ENCODE measurements at places on chromosomes 6 and 20.

DNA sequence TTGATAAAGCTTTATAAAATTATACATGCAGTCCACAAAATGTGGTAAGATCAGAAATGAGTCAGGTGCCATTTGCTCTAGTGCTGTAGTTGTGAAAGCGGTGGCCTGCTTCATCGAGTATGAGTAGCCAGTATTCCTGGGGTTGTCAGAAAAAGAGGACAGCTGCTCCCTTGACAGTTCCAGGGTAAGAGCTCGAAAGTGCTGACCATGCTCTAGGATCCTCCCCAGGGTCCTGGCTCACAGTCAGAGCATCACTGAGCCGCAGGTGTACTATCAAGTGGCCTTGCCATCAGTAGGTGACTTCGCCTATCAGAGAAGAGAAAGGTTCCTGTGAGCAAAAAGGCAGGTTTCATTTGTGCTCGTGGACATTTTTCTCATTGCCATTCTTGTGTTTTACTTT, 3.6 kb downstream of the BTBD3 start:
- no peak for DNase-seq

DNA sequence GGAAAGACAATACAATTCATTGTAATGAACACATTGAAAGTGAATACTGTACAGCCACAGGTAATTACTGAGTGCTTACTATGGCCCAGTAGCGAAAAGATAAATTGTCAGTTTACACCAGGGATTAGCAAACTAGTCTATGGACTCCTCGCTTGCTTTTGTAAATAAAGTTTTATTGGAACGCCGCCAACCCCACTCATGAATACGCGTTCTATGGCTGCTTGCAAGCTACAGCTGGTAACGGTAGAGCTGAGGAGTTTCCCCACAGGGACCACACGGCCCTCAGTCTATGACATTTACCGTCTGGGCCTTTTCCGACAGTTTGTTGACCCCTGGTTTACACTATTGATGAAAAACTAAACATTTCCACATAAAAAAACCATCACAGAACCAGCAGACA, 24.2 kb downstream of the LAMA5 start:
- DNase-seq = no peak

DNA sequence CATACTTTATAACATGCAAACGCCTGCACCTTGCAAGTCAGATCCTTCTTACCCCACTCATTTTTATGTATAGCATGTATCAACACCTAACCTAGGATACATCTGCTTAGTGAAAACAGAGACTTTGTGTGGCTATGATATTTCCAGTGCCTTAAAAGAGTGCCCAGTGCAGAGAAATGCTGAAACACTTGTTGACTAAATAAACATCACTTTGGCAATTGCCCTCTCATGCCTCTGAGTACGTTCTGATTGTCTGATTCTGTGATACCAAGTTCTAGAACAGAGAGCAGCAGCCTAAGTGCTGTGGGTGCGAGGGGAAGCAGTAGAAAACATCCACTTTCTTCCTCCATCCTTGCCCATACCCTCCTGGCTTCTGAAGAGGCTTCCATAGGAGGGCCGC, 13.6 kb downstream of the PLEKHG1 start:
- DNase-seq = no peak

DNA sequence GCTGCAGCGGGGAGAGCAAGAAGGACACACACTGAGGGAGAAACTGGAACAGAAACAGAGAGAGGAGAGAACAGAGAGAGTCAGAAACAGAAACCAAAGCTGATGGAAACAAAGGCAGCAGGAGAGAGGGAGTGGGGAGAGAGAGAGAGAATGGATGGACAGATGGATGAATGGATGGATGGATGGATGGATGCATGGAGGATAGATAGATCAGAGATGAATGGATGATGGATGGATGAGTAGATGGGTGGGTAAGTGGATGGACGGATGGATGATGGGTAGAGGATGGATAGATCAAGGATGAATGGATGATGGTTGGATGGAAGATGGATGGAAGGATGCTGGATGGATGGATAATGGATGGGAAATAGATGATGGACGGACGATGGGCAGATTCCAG, 35.0 kb upstream of the PHACTR3 start:
- no peak for DNase-seq

- no peak for DNase-seq
Measured at GRCh38 chr6:118965371-118965770, 30.4 kb upstream of the MCM9 start.

GRCh38 chr6:131951576-131952230, 531 bp upstream of the CCN2 start:
- no peak for DNase-seq

- no peak for DNase-seq
Measured at GRCh38 chr6:64812138-64812537, 894.9 kb downstream of the EYS start.

DNA sequence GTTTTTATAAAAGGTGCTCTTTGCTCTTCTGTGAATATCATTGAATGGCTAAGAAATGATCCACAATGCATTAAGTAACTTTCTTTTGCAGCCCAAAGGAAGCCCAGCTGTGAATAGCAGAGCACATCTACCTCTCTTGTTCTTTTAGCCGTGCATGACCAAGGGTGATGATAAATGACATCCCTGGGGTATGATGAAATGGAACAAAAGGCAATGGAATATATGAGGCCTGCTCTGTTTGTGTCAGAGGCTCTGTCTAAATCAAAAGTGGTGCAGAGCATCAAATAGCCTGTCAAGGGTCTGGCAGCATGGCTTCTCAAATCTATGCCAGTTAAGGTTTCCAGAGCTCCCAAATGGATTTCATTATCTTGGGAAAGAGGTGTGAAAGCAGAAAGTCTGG, 362.6 kb upstream of the RNF217 start:
- no peak for DNase-seq

GRCh38 chr6:16921399-16922110, 160.3 kb upstream of the ATXN1 start:
- no peak for DNase-seq
